ENCODE measurements at places on chromosomes 4 and X.

- DNase-seq: peak; percentile 0
These were observed 754.8 kb downstream of the RAB28 start for GRCh38 chr4:12729384-12729783.

GRCh38 chrX:42933187-42933586 is 155.2 kb upstream of the PPP1R2C start:
- no peak for DNase-seq

GRCh38 chr4:102008711-102009110 is 218.2 kb downstream of the BANK1 start:
- no peak for DNase-seq

- no peak for DNase-seq
These were observed 10.3 kb downstream of the CPZ start for GRCh38 chr4:8602686-8603430.

DNA sequence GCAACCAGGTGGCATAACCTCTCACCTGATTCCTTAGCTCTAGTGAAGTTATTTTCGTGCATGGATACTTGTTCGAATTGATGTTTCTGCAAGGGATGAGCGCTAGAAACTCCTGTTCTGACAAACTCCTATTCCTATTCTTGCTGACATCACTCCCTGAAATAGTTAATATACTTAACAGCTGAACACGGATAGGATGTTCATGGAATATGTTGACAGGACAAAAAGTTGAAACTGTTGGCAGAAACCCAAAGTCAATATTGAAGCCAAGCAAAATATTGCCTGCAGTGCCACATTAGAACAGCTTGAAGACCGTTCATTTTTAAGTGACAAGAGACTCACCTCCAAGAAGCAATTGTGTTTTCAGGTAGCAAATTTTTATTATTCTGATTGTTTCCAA is at the start of gene KLKB1:
TSS of gene KLKB1 (plus strand) at position 287 of the 400 bp plus-strand sequence. CDS start 689 bp downstream, outside the sequence.
- DNase-seq: peak; percentile 69

DNA sequence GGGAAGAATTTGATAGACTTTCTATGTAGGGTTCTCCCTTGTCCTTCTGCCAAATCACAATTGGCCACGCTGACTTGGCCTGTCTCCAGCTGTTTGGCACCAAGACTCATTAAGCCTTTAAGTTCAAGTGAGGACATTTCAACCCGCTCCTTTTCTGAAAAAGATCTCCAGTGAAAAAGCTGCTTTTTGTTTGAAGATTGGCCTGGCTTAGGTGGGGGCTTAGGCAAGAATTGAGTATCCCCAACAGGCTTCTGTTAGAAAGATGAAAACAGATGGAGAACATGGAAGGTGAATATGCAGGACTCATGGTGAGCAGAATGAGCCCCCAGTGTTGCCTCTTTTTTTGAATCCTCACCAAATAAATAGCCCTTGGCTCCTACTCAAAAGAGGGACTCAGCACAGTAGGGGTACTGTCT is 28.5 kb upstream of the LIMCH1 start:
- no peak for DNase-seq

- no peak for DNase-seq
These were observed 16.7 kb downstream of the PAGE4 start for GRCh38 chrX:49845701-49846403.

DNA sequence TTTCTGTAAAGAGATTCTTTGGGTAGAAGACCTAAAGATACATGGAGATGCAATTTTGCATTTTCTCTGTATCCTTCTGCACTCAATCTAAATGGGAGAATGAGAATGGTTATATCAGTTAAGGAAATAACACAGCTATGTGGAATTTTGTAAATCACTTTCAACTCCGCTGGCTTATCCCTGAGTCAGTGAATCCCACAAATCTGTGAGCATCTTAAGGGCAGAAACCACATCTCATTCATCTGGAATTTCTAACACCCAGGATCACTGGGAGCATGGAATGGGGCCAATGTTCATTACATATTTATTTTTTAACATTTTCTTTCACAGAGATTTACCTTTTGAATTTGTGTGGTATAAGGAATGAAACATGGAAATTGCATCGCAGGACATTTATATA is 167.8 kb downstream of the CFAP47 start:
- no peak for DNase-seq

GRCh38 chr4:7890635-7891393 is 48.8 kb downstream of the AFAP1 start:
- DNase-seq: no peak

DNA sequence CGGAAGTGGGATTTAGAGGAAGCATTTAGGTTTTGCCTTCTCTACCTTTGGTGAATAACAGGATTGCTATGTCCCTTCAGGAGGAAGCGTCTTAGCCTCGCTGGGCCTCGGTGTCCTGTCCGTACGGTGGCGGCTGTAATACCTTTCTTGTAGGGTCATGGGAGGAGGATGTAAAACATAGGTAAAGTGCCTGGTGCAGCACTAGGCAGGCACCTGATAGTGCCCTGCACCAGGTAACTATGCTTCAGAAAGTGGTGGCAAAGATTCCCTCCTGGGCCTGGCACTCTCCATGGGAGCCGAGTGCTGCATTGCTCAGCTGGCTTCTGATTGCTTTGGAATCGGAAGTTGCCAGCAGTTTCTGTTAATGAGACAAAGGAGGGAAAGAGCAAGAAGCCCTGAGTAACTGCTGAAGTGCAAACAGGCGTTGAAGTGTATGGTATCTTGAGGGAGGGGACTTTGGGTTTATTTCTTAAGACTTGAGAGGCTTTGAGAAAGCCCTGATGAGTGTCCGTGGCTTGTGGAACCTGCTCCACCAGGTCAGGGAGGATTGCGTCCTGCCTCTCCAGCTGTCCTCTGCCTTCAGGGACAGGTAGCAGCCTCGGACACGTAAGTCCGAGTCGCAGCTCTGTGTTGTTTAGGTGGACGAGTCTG is 45.8 kb downstream of the TBC1D14 start:
- DNase-seq: no peak

- no peak for DNase-seq
These were observed 297.2 kb upstream of the GALNT7 start for GRCh38 chr4:172871381-172871780.

DNA sequence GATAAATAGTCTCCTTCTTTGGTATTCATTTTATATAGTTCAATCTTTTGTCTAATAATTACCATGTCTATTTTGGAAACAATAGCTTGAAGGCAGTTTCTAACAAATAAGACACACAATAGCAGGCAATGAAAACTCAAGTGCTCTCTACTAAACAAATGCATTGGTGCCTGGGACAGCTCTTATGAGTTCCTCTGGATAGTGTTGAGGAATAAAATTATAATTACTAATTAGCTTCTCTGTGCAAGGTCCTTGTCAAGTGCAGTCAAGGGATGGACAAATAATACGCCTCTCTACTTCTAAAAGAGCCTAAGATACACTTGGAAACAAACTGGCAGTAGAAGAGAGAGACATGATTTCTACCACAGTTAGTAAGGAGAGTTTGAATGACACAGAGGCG is 229.0 kb upstream of the GLRA2 start:
- no peak for DNase-seq

- DNase-seq: no peak
These were observed 192.9 kb upstream of the CTSO start for GRCh38 chr4:156146571-156146970.

- DNase-seq: no peak
These were observed 37.5 kb downstream of the PNPLA4 start for GRCh38 chrX:7889680-7890079.

DNA sequence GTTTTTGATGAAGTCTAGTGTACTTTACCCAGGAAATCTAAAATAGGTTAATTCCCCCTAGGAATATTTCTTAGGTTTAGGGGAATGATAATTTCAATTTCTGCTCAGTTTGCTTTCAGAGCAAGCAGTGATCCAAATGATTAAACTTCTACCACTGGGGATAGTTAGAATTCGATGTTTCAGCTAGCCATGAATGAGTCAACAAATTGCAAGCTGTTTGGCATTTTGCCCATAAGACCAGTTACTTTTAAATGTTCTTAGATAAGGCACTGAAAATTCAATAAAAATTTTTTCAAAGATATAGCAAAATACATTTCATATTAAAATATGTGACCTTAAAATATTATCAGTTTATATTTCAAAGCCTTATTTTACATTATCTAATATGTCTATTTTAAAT is 993.6 kb downstream of the ARAP2 start:
- DNase-seq: no peak

DNA sequence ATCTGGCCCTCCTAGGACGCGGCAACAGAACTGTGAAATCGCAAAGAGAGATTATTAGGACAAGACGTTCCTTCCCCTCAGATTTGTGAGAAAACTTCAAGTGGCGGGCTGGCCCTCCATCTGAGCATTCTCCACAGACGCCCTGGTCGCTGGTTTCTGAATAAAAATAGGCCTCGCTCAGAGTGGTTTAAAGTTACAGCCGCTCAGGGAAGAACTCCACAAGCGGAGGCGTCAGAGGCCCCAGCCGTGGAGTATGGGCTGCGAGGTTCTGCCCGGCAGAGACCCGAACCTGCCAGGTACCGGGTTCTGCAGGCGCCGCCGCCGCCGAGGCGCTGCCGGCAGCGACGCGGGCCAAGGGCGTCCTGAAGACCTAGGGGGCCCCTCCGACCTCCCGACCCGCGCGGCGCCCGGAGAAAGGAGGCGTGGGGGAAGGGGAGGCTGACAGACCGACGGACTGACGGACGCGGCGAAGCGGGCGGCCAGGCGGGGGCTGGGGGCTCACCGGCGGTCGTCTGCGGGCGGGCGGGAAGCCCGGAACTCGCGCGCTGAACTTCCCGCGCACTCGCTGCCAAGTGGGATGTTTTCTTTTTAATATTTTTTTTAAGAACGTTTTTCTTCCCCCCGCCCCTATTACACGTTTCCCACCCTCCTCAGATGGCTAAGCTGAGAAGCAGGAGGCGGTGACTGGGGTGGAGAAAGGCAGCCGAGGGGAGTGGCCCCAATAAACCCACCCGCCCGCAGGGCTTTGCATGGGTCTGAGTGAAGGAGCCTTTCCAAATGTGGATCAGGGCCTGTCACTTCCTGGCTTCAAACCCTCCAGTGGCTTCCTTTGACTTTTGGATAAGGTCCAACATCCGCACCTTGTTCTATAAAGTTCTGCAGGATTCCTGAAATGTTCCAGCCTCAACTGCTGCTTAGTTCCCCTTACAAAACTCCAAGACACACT is at the start of gene PABPC4L:
TSS of gene PABPC4L (minus strand) at position 574 of the 946 bp plus-strand sequence. CDS start 770 bp downstream, outside the sequence.
- no peak for DNase-seq
